Forelimb muscle (tissue), 1 donor: ENCODE measurements at places on chromosomes 7 and 10.

DNA sequence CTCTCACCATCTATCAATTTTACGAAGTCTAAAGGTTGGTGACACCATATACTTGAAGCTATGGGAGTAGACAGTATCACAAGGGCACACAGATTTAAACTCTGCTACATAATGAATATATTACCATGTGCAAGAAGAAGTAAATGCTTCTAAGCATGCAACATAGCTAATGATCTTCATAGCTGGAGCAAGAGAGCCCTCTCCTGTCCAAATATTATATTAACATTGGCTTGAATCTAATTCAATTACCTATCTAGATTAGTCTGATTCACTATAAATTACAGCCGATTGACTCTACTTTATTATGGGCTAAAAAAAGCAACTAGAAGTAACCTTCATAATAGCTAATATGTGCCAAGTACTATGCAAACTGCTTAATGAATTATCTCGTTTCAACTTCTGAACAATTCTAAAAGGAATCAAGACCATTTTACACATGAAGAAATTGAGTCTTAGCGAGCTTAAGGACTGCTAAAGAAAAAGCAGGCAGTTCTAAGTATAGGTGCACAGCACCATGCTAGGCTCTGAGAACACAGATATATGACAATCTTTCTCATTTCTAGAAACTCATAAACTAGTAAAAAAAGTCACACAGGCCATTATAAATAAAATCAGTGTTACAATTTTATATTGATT, 21.9 kb downstream of the FRA10AC1 start:
- DNase-seq: peak; percentile 13

DNA sequence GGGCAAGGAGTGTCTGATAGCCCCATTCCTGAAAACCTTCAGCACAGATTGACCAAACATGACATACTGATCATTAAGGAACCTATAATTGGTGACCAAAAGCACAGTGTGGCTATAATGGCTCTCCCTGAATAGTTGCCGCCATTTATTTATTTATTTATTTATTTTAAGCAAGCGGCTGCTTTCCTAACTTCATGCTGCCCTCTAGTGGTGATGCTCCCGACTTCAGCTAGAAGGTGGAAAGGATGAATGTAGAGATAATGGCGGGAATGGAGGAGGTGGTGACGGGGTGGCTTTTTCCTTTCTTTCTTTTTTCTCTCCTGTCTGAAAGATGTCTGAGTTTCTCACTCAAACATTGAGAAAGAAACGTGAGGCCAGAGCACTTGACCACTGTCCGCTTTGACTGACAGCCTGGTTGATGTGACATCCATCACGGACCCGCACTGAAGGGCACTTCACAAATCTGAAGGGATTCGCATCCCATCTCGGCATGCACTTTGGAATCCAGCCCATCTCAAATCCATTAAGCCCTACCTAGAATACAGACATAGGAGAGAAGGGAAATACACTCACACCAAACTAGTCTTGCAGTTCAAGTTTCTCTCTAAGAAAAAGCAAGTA, 1090.1 kb downstream of the KCNMA1 start:
- DNase-seq: peak; percentile 67

DNA sequence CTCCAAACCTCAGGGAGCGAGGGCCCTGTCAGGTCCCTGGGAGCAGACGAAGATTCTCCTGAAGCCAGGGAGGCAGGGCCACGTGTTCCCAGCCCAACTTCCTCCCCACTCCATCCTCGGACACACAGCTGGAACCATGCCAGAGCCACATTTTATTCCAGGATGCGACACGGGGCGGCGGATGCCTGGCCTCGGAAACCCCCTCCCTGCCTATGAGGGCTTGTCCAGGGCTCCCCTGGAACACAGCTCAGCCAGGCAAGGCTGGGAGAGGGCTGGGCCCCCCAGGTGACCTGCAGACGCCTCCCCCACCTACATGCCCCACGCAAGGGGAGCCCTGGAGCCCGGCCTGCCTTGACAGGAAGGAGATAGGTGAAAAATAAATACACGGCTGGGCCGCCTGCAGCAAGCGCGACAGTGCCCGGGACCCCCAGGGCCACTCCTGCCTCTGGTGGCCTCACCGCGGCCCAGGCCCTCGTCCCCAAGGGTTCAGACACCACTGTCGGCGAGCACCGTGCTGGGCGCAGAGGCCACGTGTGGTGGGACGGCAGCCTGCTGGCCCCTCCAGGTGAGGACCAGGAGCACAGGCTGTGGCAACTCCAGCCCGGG, 21.5 kb downstream of the GET4 start:
- no peak for DNase-seq

- DNase-seq: no peak
Measured at GRCh38 chr10:73655990-73656298, at the start of gene SYNPO2L. Gene SYNPO2L, minus strand, starts transcription at chr10:73656029. Its CDS starts 107 bp downstream, at chr10:73655922.

- no peak for DNase-seq
Measured at GRCh38 chr7:130741331-130741995, 7.5 kb upstream of the KLF14 start.

DNA sequence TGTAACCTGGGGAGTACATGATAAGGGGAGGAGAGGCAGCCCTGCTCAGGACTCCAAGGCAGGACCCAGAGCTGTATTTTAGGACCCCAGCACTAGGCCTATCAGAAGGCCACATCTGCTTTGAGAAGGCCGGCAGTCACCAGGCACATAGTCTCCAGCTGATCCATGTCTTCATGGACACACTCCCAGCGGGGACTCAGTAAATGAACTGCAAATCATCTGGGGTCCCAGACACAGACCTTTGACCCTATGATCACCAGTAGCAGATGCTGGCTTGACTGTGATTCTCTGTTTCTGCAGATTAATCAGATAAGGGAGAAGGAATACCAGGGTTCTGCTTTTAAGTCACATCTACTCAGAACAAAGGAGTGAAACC, 341.4 kb upstream of the PODXL start:
- no peak for DNase-seq

DNA sequence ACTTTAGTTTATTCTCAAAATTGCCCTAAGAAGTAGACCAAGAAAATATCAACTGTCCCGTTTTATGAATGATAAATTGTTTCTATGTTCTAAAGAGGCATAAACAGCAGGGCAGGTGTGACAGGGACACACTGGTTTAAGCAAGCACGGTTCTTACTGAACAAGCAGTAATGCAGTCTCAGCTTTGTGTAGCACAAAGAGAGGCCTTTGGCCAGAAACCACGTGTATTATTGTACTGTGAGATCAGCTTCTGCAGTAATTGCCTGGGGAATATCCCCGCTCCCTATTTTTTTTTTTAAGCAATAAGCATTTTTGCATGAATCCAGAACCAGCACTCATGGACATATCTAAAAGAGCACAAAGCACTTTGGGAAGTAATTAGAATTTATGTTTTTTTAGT, 255.4 kb downstream of the WDR11 start:
- DNase-seq: no peak

DNA sequence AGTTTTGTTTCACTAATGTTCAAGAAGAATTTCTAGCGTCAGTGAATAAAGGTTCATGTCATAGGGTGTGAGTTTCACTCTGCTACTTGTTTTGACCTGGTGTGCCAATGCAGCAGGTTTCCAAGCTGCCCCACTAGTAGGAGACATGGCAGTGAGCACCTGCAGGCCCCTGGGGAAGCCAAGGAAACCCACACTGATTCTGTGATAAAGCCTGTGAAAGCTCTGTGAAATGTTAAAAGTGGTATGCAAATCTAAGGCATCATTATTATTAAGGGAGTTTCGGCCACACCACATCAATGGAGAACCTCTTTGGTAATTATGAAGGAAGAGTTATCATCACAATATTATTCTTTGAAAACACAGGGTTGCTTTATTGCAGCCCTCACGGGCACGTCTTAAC, 46.4 kb downstream of the ABCB5 start:
- no peak for DNase-seq
